ENCODE measurements at places on chromosomes 13 and 19.
A peak's percentile ranks its signal among the peaks of the same experiment; 100 is the strongest.

- no peak for DNase-seq
These were observed at the start of gene FCER2 for GRCh38 chr19:7701654-7702457. Gene FCER2, minus strand, starts transcription at chr19:7702131. Its CDS starts 2,371 bp downstream, at chr19:7699760.

- no peak for DNase-seq
These were observed 275.2 kb upstream of the PCDH9 start for GRCh38 chr13:67505376-67505775.

GRCh38 chr13:73571376-73571775 lies 512.6 kb downstream of the KLF5 start:
- DNase-seq, result no peak

DNA sequence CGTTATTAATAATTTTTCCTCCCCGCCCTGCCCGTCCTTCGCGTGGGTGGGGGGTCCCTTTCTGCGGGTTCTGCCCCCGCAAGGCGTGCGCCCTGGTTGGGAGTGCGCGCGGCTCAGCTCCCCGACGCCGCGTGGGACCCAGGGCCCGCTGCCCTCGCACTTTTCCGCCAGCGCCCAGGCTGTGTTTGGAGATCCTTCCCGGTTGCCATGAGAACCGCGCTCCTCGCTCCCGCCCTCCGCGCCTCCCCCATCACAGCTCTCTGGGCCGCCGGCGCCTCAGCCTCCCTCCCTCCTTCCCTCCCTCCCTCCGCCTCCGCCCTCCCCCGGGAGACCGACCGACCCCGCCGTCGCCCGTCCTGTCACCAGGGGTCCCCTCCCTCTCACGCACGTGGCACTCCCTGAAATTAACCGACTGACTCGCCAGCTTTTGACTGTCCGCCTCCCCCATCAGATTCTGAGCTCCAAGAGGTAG lies 2.4 kb upstream of the SSBP4 start:
- peak; percentile 89 for DNase-seq

- peak; percentile 89 for DNase-seq
These were observed 803 bp upstream of the TIMM44 start for GRCh38 chr19:7944177-7944761.

DNA sequence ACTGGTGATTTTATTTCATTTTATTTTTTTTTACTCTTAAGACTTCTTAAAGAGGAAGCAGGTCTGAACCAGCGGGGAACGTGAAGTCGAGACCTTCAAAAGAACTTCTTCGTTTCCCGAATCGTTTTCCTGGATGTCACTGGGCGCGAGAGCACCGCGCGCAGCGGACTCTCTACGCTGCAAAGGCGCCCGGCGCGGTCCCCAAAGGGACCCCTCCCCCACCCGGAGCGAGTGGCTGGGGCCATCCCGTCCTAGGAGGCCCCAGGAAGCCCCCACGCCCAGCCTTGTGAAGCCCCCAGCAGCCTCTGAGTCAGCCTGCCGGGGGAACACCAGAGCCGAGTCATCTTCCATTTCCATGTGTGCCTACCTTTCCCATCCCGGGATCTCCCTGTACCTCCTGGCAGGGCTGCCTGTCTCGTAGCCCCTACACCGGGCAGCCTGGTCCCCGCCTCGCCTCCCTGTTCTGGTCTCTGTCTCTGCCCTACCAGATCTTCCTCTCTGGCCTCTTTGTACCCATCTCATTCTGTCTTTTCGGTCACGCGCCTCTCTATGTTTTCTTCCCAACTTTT lies 608 bp downstream of the CD70 start:
- DNase-seq, result no peak

DNA sequence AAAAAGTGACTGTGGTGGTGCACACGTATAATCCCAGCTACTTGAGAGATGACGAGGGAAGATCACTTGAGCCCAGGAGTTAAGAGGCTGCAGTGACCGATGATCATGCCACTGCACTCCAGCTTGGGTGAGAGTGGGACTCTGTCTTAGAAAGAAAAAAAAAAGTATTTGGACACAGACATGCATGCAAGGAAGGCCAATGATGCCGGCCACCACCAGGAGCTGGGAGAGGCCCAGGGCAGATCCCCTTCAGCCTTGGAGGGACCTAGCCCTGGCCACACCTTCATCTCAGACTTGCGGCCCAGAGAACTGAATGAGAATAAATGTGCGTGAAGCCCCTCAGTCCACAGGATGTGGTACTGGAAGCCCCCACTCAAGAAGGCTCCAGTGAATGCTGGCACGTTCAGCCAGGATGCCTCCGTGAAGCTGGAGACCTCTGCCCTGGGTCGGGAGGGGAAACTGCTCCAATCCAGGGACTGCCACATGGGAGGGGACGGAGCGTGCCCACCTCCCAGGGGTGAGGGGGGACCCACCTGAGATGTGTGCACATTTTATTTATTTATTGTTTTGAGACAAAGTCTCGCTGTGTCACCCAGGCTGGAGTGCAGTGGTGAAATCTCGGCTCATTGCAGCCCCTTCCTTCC lies 14.6 kb downstream of the TNFAIP8L1 start:
- DNase-seq, result no peak

- DNase-seq, result no peak
These were observed 223.9 kb downstream of the LACC1 start for GRCh38 chr13:44103429-44104196.

- no peak for DNase-seq
These were observed 39.6 kb upstream of the ADGRE1 start for GRCh38 chr19:6847828-6848200.

GRCh38 chr13:113553511-113554332 lies 30.8 kb upstream of the TFDP1 start:
- peak; percentile 48 for DNase-seq

- DNase-seq, result no peak
These were observed 33.4 kb downstream of the STARD13 start for GRCh38 chr13:33252135-33252534.

GRCh38 chr13:20585371-20585770 lies 18.4 kb downstream of the IFT88 start:
- DNase-seq, result no peak

- DNase-seq, result no peak
These were observed 185.3 kb upstream of the ARGLU1 start for GRCh38 chr13:106753251-106753650.

Measured in breast epithelium (tissue), 4 donors.